Diencephalon (tissue), 1 donor: ENCODE measurements at places on chromosomes 16 and 17. TPM values are rescaled to one million over a fixed set of nuclear protein-coding genes. Genes with fewer than 3 reads are reported as not detected.

The TXNDC17 gene
- 48.4 TPM for total RNA-seq

The DDX52 gene
- 33.7 TPM for total RNA-seq

The ABI3 gene
- 0.92 TPM for total RNA-seq

The TSC2 gene
- total RNA-seq, result 70.4 TPM

The MYLK3 gene
- 5.5 TPM for total RNA-seq

The CDRT15L2 gene
- not detected for total RNA-seq
